ENCODE measurements at places on chromosomes 11 and 22. TPM values are rescaled to one million over a fixed set of nuclear protein-coding genes. Genes with fewer than 3 reads are reported as not detected.

DNA sequence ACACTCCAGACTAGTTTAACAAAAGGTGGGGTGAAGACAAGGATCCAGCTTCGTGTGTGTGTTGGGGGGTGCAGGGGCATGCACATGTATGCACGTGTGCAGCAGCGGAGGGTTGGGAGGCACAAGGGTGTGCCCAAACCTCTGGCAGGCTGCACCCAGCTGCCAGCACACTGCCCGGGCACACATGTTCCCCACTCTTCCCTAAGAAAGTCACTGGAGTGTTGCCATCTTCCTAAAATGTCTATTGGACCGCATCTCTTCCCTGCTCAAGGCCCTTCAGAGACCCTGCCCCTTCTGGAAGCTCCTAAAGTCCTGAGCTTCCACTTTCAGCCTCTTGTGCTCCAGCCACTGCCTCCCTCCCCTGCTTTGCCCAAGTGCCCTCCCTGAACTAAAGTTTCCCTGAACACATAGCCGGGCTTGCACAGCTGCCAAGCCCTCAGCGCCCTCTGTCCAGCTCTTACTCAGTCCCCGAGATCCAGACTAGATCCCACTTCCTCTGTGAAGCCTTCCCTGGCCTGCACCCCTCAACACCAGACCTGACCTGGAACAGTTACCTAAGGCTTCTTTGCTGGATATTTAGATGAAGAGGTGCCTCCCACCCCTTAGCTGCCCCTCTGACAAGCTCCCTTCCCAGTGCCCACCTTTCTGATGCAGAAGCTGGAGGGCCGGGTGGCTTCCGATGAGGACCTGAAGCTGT, 6.0 kb downstream of the CFL1 start:
- no peak for DNase-seq

DNA sequence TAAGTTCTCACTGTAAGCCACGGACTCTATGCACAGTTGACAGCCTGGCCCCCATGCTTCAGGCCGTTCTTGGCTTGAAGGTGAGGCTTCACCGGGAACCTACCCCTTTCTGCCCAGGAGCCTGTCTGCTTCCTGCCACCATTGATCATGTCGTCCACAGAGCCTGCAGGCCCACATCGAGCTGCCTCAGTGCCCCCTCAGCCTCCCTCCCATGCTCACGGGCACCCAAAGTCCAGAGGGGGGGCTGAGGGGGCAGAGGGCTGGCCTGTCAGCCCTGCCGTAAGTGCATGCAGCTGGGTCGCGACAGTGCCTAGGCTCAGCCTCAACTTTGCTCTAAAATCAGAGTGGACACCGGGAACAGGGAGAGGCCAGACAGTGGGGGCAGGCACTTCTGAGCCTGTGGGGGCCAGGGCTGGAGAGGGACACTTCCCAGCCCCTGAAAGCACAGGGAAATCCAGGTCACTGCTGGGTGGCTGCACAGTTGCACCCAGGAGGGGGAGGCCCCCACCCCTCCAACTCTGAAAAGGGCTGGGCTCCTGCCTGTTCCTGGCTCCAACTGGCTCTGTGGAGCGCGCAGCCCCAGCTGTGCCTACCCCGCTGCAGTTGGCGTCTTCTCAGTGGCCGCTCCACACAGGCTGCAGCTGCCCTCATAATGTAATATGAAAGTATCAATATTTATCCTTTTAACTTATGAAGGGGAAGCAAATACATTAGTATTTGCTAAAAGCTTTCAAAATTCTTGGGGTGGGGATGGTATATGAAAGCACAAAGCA, 598.6 kb downstream of the DLG2 start:
- DNase-seq, result no peak

- DNase-seq, result no peak
Observed at GRCh38 chr11:104899226-104899625, 966 bp upstream of the CASP12 start.

DNA sequence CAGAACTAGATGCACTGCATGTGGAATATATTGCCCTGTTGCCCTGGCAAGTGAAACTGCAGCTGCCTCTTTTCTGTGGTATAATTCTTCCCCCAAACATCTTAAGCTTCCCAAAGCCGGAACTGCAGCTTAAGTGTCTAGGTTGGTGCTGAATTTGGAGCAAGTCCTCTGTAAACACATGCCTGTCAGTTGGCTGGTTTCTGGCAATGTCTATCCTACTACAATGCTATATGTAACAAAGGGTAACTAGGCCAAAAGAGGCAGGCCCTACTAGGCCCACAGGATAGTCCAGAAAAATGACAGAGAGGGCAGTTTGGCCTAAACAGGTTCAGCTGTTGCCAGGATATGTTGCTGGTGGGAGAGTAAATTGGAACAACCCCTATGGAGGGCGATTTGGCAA, 27.9 kb downstream of the ASCC2 start:
- DNase-seq, result no peak

DNA sequence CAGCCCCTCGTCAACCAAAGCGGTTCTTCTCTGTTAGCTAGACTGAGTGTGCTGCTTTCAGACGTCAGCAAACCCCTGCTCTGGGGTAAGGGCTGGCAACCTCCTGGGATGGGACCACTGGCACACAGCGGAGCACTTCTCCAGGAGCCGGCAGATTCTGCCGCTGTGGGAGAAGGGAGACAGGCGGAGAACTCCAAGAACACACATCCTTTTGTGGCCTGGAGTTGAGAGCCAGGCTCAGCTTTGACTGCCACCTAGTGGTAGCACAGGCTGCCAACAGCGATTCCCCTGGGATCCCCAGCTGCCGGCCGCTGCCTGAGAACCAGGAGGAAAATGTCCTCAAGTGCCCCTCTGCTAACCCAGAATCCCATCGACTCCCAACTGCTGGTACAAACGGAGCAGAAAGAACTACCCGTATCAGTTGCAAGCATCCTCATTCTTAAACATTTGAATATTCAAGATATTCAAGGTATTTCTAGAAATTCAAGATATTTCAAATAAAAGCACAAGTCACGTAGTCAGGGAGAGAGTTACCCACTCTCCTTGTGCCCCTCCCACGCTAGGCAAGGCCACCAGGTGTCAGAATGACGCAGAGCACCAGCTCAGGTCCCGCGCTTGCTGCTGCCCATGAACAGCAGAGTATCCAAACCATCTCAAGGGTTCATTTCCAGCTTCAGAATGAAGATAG, 4.9 kb downstream of the LTO1 start:
- peak; percentile 87 for DNase-seq

DNA sequence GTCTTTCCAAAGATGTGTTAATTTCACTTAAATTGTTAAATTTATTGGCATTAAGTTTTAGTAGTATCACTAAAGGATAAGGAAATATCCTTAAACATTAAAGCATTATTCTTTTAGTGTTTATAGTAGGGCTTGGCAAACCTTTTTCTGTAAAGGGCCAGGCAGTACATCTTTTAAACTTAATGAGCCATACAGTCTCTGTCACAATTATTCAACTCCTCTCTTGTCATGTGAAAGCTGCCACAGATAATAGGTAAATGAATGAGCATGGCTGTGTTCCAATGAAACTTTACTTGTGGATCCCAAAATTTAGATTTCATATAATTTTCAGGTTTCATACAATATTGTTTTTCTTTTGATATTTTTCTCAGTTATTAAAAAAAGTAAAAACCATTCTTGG, 268.2 kb upstream of the C11orf87 start:
- DNase-seq, result no peak

GRCh38 chr22:22248878-22249277, 4.3 kb downstream of the VPREB1 start:
- DNase-seq, result no peak

DNA sequence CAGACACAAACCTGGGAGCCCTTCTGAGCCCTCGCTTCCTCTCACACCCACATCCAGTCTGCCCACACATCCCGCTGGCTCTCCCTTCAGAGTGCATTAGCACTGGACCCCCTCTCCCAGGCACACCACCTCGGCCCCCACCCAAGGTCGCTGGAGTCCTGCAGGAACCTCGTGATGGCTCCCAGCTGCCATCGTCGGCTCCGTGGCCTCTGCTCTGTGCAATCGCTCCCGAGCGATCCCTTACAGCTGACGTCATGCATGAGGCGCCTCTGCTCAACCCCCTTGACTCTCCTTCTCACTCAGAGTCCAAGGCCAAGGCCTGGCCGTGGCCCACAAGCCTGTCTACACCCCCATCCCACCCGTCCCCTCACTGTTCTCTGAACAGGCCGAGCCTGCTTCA, 183.9 kb downstream of the EFCAB6 start:
- no peak for DNase-seq

GRCh38 chr11:69167916-69168691, 12.4 kb downstream of the SMIM38 start:
- no peak for DNase-seq

OR10D3 gene
- not detected for total RNA-seq

PYGM gene
- total RNA-seq, result 89.5 TPM

CYB5R2 gene
- 1.8 TPM for total RNA-seq

OR4A47 gene
- total RNA-seq, result not detected

OR2D2 gene
- total RNA-seq, result not detected

Measured in left ventricle myocardium inferior (tissue), 1 donor.